ENCODE measurements at places on chromosomes 7 and 10.

GRCh38 chr7:63376873-63377272 is 621.8 kb upstream of the ZNF722 start:
- DNase-seq: no peak

DNA sequence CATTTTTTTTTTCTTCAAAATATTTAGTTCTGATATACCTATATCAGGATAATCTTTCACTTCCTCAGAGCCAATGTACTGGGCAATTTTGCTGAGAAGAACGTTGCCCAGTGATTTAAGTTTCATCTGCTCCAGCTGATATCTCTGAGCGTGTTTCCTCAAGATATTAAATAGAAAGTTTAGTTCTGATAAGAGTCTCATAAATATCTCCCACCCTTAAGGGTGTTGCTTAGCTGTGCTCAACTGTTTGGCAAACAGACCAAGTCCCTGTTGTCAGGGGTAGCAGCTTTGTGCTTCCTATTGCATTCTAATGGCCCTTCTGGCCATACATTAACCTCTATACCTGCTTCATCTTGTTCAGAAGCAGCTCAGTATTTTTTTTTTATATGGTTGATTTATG is 84.7 kb upstream of the GPR141 start:
- DNase-seq: no peak

DNA sequence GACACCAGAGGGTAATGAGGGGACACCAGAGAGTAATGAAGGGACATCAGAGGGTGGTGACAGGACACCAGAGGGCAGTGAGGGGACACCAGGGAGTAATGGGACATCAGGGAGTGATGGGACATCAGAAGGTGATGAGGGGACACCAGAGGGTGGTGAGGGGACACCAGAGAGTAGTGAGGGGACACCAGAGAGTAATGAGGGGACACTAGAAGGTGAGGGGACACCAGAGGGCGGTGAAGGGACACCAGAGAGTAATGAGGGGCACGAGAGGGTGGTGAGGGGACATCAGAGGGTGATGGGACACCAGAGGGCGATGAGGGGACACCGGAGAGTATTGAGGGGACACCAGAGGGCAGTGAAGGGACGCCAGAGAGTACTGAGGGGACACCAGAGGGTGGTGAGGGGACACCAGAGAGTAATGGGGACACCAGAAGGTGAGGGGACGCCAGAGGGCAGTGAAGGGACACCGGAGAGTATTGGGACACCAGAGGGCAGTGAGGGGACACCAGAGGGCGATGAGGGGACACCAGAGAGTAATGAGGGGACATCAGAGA is 10.6 kb downstream of the NACAD start:
- no peak for DNase-seq

DNA sequence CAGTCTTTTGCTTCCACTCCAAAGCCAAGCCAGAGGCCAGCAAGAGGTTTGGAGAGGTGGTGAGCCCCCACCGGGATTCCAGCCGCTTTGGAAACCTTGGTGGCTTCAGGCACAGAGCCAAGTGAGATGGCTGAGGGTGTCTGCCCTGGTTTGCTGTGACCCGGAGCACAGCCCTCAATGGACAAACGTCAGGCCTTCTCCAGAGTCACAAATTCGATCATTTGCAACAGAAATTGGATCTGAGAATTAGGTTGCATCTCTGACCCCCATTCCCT is 885 bp upstream of the NKX1-2 start:
- DNase-seq: no peak

- no peak for DNase-seq
Measured at GRCh38 chr7:101681170-101682007, 52.3 kb upstream of the MYL10 start.

GRCh38 chr10:132056663-132057062 is 9.1 kb upstream of the JAKMIP3 start:
- no peak for DNase-seq

- DNase-seq: no peak
Measured at GRCh38 chr10:13730956-13731355, 144.2 kb downstream of the PRPF18 start.

DNA sequence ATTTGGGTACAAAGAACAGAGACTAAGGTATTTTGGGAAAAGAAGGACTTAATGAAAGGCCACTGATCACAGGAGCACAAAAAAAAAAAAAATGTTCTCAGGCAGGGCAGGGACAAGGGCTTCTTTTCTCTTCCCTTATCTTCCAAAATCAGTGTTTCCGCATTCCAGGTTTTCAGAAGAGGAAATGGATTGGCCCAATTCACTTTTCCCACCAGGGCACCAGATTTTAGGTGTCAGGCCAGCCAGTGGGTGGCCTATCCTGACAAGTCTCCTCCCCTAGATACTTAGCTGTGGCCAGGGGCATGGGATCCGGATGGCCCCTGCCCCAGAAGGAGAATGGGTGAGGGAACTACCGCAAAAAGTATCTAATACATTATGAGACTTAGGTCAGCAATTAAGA is 88.9 kb upstream of the WAC start:
- DNase-seq: no peak

GRCh38 chr10:120599200-120599724 is 142.2 kb downstream of the PLPP4 start:
- DNase-seq: no peak

DNA sequence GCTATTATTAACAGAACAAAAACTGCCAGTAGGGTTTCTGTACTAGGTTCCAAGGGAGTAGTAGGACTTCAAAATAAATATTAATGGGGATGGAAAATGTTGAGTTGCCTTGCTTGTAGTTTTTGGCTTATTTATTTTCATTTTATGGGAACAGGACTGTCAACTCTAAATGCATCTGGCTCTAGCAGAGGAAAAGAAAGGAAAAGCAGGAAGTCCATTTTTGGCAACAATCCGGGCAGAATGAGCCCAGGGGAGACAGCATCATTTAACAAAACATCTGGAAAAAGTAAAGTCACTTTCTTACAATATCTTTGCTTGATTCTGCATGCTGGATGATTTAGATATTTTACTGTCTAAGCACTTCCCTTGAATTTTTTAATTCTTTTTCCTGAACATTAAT is 69.4 kb downstream of the NOC3L start:
- DNase-seq: no peak

DNA sequence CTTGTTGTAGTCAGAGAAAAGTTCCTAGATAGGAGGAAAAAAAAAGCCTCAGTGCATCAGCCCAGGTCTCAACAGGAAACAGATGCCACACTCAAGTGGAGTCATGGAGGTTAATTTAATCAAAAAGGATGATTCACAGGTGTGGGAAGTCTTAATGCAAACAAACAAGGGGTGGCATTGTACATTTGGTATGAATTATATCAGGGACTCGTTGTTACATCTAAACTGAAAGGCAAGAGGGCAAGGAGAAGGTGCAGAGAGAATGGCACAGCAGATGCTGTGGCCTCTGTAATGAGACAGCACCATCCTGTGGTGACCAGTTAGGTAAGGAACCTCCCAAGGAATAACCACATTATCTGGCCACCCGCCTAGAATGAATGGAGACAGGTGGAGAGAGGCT is 133.7 kb downstream of the PTPRZ1 start:
- no peak for DNase-seq

- DNase-seq: no peak
Measured at GRCh38 chr10:36026081-36026480, 384.0 kb upstream of the FZD8 start.

GRCh38 chr10:132470410-132471124 is 67.0 kb upstream of the INPP5A start:
- DNase-seq: no peak

DNA sequence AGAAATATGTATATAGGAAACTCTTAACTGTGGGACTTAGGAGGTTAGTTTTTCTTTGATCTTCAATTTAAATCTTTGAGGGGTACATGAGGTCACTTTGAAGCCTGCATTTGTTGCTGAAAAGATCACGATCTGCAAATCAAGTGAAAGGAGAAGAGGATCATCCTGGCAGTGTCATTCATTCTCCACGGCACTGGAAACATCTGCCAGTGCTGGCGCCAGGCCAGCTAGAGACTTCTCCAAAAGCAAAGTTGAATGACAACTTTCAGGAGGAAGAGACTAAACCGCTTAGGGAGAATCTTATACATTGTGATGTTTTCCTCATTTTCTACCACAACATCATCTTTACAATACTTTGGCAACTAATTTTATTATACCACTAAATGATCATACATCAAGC is 42.5 kb downstream of the MRC1 start:
- no peak for DNase-seq

DNA sequence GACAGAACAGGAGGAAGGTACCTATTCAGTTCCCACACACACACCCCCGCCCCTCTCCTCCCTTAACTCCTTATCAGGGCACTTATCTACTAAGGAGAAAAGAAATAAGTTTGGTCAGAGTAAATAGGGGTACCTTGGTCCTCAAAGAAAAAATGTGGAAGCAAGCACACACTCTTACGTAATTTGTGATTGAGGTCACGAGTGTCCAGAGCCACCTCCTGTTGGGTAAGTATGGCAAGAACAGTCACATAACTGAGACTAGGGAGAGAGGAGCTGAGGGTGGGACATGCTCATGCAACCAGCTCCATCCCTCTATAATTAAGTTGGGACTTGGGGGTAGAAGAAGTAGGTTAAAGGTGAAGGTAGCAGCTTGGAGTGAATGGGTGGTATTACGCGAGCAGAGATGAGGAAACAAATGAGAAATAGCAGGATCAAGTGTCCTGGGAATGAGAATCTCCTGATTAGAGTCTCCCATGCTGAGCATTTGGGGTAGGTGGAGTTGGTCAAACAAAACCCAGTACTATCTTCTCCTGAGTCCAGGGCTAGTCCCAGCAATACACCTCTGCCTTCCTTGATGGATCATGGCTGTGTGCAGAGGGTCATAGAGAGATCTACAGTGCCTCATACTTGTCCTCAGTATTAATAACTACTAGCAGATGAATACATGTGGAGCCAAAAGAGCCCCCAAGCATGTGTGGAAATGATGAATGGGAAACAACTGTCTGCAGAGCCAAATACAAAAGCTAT is 77.1 kb downstream of the GSAP start:
- DNase-seq: no peak

- no peak for DNase-seq
Measured at GRCh38 chr7:155988416-155988815, 176.2 kb upstream of the SHH start.

DNA sequence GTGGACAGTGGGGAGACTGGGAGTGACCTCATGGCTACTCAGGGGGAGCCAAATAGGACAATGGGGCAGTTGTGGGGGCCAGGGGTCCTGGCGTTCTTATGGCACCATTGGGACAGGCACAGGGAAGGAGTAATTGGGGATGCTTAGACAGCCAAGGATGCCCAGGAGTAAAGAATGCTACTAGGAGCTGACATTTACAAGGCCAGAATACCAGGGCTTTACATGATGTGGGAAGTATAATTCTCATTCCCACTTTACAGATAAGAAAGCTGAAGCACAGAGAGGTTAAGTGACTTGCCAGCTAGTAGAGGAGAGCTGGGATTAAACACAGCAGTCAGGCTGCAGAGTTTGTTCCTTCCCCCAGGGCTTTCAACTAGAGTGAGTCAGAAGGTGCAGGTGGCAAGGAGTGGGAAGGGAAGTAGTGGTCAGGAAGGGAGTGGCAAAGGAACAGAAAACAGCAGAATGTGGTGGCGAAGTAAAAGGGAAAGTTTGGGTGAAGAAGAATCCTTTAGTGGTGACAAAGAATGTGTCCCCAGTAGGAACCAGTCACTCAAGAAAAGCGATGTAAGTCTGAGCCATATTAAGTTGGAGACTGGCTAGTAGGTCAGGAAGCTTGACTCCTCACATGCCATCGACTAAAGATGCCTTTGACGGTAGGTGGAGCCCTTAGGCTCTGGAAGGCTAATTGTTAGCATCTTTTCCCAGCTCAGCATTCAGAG is 32.8 kb downstream of the CPVL start:
- no peak for DNase-seq

- no peak for DNase-seq
Measured at GRCh38 chr10:53754596-53755250, 982.1 kb upstream of the MBL2 start.

DNA sequence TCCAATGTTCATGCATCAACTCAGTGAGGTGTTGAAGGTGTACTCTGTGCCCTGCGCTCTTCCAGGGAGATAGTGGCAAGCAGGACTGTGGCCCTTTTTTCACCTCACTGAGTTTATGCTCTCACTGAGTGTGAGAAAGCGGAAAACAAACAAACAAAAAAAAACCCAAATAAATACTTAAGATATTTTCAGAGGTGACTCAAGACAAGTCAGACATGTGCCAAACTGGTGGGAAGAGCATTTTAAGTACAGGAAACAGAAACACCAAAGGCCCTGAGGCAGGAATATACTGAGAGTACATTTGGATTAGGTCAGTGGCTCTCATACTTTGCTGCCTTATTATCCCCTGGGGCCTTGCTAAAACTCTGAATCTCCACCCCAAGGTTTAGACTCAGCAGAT is 111.9 kb upstream of the IGFBP3 start:
- DNase-seq: no peak

Measured in vagina (tissue), 2 donors.